Peyer's patch (tissue), 4 donors: ENCODE measurements at places on chromosomes 2 and 18. TPM values are rescaled to one million over a fixed set of nuclear protein-coding genes. Genes with fewer than 3 reads are reported as not detected.
A peak's percentile ranks its signal among the peaks of the same experiment; 100 is the strongest.

CHST9 gene
- 0.95 TPM for total RNA-seq

DNA sequence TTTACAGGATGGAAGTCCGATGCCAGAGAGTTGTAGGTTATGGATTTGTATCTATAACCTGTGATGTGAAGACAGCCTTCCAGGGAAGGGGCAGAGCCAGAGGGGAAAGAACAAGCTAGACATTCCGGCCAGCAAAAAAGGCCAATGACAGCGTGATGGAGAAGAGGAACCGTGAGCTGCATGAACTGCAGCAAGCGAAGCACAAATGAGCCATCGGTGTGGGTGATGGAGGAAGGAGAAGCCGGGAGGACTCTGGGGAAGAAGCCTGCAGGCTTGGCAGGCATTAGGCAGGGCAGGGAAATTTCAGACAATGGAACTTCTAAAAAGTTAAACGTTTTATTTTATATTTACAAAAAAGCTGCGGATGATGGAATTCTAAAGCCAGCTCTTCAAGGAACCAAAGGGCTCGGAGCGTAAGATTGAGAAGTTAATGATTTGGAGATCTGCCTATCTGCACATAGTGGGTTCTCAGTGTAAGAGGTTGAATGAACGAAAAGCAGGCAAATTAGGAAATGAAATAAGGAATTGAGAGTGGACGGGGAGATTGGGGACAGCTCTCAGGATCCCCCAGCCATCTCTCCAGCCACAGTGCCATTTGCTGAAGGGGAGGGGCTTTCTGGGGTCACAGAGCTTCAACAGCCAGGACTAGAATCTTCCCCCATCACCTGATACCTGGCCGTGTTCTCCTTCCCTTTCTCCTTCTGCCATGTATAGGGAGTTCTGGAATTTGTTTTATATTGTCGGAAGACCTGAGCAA is 28.4 kb downstream of the NGEF start:
- peak; percentile 39 for DNase-seq

SERPINB13 gene
- not detected for total RNA-seq

- no peak for DNase-seq
Measured at GRCh38 chr2:226187616-226188015, 612.0 kb downstream of the IRS1 start.

DNA sequence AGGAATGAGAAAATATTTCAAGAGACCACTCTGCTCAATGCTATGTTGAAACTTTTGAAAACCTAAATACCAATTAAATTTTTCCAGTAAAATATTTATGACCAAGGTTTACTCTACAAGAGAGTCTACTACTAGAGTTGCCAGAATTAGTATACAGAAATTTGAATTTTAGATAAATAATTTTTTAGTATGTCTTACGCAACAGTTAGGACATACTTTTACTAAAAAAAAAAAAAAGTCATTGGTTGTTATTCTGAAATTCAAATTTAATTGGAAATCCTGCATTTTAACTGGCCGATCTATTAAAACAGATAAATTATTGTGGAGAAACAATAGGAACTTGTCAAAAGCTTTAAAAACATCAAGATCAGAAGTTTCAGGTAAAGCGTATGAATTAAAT is 49.1 kb upstream of the TMEM200C start:
- DNase-seq, result no peak

MEIS1 gene
- 64.4 TPM for total RNA-seq

ANKRD30BL gene
- total RNA-seq, result not detected

DNA sequence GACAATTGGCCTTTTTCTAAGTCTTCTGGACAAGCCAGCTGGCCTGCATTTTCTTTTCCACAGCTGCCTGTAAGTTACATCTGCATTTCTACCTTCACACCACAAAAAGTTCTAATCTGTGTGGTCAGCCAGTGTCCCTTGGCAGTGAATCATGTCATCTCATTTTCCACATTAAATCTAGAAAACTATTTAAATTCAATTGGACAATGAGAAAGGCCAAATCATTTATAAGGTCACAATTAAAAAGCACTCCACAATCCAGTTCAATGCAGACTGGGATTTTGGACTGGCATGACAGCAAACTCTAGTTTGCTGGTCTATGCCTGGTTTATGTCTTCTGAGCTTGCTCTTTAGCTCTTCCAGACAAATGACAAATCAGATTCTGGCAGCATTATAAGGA is 494.2 kb upstream of the SPHKAP start:
- no peak for DNase-seq

DNA sequence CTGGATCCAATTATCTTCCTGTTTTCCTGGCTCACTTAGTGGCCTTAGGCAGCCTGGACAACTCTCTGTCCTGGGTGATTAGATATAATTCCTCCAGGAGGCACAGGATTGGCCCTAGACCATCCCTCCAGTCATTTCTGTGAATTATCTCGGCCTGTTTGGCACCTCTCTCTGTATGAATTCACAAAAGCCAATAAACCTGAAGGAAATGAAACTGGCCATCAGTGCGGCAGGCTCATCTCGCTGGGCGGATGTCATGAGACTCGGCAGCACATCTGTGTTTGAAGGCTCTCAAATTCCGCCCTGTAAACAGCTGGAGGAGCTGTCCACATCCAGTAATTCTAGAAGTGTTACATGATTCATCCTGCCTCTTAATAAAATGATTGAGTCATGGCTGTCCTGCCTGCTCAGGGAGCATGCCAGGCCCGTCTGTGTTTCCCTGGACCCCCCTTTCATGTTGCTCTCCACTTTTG is 38.6 kb downstream of the ACOXL start:
- no peak for DNase-seq

DNA sequence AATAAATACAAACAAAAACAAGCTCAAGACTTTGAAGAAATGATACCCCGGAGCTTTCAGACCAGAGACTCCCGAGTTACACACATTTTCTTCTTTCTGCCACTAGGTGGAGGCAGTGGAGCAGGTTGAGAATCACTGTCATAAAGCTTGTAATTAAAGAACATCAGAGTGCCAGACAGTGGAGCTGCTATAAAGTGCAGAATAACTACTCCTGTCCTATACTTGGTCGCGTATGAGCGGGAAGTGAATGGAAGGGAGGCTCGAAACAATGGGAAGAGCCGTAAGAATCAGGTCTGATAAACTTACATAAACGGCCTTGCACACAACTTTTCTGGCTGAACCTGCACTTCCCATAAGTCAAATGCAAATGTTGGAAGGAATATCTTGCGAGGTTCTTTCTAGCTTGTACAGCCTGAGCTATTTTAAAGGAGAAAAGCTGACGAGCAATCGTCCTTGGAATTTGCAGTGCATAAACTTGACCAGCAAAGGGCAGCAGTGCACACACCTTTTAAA is 189.0 kb downstream of the RPIA start:
- peak; percentile 29 for DNase-seq

RTP5 gene
- not detected for total RNA-seq

DNA sequence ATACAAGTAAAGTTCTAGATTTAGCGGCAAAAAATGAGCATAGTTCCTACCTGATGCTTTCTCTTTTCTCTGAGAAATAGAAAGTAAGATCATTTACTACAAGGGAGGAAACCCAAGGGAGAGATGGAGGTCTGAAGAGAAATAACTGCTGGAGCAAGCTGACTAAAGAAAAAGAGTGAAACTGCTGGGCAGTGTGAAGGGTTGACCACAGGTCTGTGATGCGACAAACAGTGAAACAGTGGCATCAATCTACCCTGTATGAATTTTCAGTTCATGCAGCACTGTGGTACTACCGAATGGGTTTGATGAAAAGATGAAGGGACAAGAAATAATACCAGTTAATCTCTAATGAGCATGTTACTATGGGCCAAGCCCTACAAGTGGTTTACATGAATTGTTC is 52.2 kb downstream of the CUL3 start:
- no peak for DNase-seq

GRCh38 chr2:27095745-27096651 is 9.4 kb downstream of the KHK start:
- DNase-seq, result no peak

GRCh38 chr18:13269013-13269280 is 50.4 kb downstream of the LDLRAD4 start:
- no peak for DNase-seq

GRCh38 chr18:2827061-2827460 is 19.7 kb upstream of the EMILIN2 start:
- DNase-seq, result no peak

DNA sequence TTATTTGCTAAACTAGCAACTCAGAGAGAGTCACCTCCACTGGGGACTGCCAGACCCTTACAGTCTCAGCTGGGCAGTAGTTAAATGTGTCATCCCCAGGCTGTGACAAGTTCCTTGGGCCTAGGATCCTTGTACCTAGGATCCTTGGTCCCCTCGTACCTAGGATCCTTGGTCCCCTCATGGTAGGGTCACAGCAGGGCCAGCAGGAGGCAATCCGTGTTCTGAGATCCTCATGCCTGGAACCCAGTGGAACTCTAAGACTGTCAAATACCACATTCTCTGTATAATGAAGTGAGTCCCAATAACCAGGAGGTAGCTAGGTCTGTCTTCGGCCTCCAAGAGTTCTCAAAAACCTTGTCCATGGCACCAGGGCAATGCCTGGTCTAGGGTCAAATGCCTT is 60.8 kb downstream of the LYPD6B start:
- no peak for DNase-seq

EGR4 gene
- not detected for total RNA-seq

GRHL1 gene
- total RNA-seq, result 6.6 TPM

DNA sequence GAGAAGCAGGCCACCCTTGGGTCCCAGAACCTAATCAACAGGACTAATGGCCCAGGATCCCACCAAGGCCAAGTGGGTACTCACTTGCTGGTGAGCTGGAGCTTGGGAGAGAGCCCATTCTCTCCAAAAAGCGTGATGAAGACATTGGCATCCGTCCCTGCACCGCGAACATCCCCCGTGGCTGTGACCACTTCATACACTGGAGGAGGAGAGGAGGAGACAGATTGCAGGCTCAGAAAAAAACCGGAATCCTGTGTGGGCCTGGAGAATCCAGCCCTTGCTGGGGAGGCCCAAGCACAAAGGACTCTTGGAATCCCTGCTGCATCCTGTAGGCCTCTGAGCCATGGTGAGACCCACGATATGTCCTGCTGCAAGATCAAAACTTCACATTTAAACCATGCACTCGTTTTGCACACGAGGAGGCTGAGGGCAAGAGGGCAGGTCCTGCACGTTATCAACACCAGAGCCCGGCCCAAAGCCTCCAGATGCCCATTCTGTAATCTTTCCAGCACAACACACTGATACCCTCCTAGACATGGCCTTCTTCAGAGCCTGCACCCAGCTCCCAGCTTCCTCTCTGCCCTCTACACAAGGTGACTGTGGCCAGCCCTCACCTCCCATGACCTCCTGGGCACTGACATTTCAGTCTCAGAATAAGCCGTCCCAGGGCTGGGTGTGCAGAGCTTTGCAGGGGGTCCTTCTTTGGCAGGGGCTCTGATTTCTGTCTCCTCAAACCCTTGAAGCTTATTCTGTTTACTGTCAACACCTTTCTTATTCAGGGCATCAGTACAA is 7.8 kb downstream of the LOXHD1 start:
- DNase-seq, result no peak

MROH2A gene
- 1.6 TPM for total RNA-seq

DNA sequence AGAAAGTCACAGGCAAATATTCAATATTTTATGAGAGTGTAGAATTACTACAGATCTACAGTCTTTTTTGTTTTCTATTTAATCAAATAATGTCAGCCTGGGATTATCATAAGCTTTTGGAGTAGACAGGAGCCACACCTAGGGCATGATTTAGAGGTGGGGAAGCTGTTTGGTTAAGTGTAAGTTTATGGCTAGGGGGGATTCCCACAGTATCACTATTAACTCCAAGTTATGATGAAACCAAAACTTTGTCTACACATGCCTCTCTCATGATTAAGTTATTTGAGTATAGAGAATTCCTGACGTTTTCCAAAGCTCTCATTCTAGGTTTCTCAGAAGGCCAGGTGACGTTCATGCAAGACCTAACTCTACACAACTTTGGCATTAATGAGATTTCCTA is 2.1 kb downstream of the SERPINB10 start:
- DNase-seq, result no peak

DNA sequence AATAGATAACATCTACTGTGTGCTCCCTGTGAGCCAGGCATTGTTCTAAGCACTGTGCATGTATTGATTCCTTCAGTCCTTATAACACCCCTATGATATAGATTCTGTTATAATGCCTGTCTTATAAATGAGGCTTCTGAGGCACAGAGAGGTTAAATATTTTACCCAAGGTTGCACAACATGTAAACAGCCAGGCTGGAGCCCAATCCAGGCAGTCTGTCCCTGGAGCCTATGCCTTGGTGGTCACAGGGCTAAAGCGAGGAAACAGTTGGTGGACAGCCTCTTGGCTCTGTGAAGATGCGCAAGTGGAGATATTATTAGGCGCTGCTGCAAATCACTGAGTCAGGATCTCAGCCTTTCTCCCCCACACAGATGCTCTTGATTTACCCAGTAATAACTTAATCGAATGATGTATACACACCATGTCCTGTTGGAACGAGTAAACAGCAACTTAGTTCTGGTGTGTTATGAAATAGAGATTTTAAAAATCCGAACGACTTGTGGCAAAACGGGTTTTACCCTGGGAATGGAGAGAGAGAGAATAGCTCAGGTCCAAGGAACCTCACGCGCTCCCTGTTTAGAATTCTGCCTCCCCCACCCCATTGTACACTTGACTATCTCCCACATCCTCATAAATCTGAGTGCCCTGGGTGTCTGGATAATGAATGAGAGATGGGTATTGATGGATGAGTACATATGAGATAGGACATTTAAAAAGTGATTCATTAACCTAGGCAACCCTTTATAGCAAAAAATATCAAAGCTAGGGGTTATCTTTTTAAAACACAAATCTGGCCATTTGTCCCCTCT is 231.9 kb downstream of the BCL2 start:
- DNase-seq, result no peak

- DNase-seq, result no peak
Measured at GRCh38 chr2:39948016-39948719, 169.1 kb upstream of the THUMPD2 start.

DNA sequence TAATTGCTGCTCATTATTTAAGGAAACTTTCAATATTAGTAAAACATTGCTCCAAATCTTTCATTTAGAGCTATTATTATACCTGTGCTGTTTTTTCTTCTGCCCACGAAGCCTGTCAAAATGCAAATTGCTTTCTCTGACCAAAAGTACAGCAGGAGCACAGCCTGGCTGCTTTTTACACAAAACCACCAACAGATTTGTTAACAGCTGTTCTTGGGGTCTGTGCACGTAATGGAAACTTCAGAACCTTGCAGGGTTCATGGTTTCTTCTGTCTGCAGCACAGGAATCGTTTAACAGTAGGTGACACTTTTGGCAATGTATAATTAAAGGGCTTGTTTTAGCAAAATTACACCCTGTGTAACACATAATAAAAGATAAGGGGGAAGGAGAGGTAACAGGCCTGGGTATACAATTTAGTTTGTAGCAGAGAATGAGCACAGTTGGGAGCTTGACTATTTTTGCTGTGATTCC is 447.3 kb downstream of the KCNJ3 start:
- no peak for DNase-seq

DNA sequence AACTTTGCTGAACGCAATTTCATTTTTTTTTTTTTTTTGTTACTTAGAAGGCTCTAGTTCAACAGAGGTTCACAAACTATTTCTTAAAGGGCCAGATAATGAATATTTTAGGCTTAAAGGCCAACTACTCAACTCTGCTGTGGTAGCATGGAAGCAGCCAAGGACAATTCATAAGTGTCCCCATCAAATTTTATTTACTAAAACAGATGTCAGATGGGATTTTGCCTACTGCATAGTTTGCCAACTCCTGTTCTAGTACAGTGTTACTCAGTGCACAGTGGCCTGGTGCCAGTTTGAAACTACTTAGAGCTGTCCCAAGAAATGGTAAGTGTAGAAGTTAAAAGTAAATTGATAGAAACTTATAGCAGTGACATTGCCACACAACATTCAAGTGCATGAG is 949.4 kb upstream of the FANCL start:
- DNase-seq, result no peak

IL36G gene
- not detected for total RNA-seq

- no peak for DNase-seq
Measured at GRCh38 chr2:206275312-206276055, 1.0 kb downstream of the ZDBF2 start.

GAREM2 gene
- total RNA-seq, result 0.85 TPM

GREB1L gene
- total RNA-seq, result 3.3 TPM
